Activated CD8-positive, alpha-beta memory T cell treated with anti-CD3 and anti-CD28 coated beads for 48 hours (primary cell): ENCODE measurements at places on chromosomes 16 and 17.

- DNase-seq, result no peak
Measured at GRCh38 chr17:63841350-63842172, 924 bp downstream of the SMARCD2 start.

DNA sequence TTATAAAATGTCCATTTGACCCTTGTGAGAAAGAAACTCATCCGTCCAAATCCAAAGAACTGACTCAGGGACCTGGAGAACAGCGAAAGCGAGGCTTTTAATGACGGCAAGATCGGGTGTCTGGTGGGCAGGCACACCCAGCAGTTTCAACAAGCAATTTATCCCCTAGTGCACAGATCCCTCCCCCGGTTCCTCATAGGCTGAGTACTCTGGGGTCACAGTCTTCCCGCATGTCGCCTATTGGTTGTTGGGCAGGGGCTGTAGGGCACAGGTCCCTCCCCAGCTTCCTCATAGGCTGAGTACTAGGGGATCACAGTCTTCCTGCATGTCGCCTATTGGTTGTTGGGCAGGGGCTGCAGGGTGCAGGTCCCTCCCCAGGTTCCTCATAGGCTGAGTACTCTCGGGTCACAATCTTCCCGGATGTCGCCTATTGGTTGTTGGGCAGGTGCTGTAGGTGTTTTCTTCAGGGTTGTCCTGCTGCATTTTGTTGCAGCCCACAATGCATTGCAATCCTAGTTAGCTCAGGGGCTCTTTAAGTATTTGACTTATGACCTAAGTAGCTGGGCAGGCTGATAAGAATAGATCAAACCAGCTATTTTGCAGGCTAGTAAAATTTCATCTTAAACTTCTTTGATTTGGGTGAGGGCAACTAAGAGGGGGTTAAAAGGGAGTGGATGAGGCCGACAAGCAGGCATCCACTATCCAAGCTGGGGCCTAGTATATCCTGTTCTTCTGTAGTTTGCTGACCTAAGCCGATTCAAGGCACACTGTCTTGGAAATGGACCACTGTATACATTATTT, 3.6 kb upstream of the UTS2R start:
- DNase-seq, result no peak

GRCh38 chr17:66375121-66375520, 72.7 kb downstream of the PRKCA start:
- no peak for DNase-seq

GRCh38 chr16:89155851-89156739, 15.5 kb upstream of the CDH15 start:
- no peak for DNase-seq

DNA sequence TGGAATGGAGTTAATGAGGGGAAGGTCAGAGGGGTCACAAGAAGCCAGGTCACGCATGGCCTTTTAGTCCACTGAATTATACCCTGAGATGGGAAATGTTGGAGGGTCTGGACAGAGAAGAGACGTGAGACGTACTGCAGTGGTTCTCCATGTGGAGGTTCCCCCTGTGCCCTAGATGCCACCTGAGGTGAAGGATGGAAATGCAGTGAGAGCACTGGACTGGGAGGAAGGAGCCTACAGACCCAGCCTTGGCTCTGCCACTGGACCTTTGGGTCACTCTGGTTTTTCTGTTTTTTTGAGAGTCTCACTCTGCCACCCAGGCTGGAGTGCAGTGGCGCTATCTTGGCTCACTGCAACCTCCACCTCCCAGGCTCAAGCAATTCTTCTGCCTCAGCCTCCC, 1.8 kb upstream of the PLSCR3 start:
- DNase-seq, result no peak

GRCh38 chr17:41322094-41322902, 6.8 kb upstream of the KRTAP17-1 start:
- DNase-seq, result no peak

DNA sequence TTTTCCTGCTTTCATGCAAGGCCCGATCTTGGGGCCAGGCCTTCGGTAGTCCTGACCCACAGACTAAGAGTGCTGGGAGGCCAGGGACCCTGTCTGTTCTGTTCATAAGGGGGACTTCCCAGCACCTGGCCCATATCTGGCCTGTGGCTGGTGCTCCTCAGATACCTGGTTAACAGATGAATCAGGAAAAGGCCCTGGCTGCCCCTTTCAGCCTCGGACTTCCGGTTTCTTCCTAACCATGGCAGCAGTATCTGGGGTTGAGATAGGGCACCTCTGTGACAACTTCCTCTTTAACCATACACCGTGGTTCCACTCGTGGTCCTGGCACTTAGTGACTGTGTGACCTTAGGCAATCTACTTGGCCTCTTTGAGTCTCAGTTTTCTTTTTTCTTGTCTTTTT, 18.4 kb downstream of the PLCG2 start:
- DNase-seq, result no peak

GRCh38 chr16:25109643-25110042, 1.9 kb upstream of the LCMT1 start:
- DNase-seq, result no peak

GRCh38 chr17:6969323-6969726, 26.5 kb upstream of the ALOX12 start:
- DNase-seq, result no peak

DNA sequence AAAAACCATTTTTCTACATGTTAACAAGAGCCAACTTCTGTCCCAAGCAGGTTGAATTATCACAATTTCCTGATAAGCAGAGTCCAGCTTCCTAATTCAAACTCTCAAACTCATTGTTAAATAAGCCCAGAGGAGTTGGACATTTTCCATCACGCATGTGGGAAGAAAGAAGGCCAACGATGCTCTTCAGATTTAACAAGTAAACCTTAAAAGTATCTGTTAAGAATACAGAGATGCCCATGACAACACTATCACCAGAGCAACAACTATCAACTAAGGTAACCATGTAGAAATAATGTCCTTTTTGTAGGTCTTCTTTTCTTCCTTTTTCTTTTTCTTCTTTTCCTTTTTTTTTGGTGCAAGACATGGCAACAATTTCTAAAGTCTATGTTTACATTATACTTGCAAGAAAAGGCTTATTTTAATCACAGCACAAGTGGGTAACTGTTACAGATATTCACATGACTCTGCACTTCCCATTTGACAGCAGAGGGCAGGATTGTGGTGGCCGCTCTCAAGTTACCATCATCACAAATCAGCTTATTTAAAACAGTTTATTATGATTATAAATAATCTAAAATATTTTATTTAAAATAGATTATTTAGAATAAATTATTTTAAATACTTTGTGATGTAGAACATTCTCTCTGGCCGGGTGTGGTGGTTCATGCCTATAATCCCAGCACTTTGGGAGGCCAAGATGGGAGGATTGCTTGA, 35.7 kb upstream of the DHRS7B start:
- DNase-seq, result no peak

DNA sequence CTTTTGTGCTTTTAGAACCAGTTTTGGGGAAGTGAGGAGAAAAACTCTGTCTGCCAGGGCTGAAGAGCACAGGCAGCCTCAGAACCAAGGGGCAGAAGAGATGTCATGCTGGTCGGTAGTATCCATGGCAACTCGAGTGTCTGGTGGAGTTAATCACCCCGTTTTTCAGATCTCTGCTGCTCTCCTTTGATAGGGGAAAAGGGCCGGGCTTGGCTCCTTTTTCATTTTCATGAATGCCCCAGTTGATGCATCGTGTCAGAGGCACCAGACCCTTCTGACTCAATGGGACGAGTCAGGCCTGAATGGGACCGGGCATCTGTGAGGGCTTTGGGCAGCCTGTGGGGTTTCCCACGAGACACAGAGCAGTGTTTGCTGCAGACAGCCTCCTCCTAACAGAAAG, 304.6 kb downstream of the ABCC12 start:
- no peak for DNase-seq

- DNase-seq, result no peak
Measured at GRCh38 chr16:66322174-66322573, 44.3 kb upstream of the CDH5 start.

- DNase-seq, result no peak
Measured at GRCh38 chr16:58107709-58108108, 21.5 kb downstream of the CFAP20 start.

GRCh38 chr17:66892246-66892645, 57.3 kb downstream of the CACNG5 start:
- no peak for DNase-seq

DNA sequence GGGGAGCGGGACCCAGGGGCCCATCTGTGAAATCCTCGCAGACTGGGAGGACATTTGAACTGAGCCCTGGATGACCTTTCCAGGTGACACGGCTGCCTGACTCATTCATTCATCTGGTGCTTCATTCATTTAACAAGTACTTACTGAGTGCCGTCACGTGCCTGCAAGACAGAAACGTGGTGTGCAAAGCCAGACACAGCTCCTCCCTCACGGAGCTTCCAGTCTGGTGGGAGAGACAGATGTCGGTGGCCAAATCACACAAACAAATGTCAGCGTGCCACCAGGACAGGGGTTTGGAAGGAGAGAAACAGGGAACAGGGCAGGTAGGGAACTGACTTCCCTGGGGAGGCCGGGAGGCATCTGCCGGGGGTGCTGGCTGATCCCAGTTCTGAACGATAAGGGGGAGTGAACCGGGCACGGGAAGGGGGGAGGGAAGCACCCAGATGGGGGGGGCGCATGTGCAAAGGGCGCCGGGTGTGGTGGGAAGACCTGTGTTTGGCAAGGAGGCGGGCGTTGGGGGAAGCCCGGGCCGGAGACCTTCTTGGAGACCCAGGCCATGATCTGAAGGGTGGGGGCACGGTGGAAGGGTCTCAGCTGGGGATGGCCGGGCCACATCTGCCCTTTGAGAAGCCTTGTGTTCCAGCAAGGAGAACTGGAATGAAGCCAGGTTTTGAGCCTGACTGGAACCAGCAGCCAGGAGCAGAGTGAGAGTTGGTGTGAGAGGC, 93.6 kb upstream of the CIBAR2 start:
- DNase-seq, result no peak

DNA sequence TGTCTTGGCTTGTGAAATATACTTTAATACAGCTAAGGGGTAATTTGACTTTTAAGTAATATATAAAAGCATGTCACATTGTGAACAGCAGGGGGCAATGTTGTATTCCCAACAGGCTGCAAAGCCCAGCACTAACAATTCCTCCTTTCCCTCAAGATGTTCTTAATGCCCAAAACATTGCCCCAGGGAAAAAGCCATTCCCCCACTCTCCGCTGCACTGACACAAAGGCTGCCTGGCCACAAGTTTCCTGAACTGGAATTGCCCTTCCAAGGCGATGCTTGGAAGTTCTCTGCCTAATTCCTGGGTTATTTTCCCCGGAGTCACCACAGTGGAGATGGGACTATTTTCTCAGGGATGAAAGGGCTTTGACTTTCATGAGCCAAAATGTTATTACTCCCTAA, 27.2 kb downstream of the CLEC16A start:
- DNase-seq, result no peak

DNA sequence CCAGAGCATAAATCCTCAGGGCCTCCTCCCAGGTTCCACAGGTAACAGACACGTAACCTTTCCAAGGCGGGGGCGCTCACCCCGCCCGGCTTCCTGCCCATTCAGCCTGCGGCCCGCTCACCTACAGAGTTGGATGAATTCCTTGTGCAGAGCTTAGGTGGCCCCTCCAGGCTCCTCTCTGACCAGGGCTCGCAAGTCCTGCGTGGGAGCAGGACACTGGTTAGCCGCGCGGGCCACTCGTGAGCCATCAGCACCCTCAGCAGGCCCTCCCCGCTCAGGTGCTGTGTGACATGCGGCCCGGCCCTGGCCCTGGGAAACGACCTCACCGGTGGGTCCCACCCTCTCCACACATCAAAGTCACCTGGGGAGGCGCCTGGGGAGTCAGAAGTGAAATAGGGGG, 528 bp downstream of the TERB1 start:
- DNase-seq, result no peak

GRCh38 chr16:27723711-27724481, 174.0 kb downstream of the KATNIP start:
- DNase-seq, result no peak

GRCh38 chr17:78226055-78226758, 5.2 kb upstream of the TMEM235 start:
- DNase-seq, result no peak

GRCh38 chr16:10312784-10313724, 72.8 kb upstream of the ATF7IP2 start:
- no peak for DNase-seq

- no peak for DNase-seq
Measured at GRCh38 chr17:47810200-47810821, 11.3 kb downstream of the OSBPL7 start.

- no peak for DNase-seq
Measured at GRCh38 chr16:50497592-50497991, 50.6 kb upstream of the NKD1 start.

DNA sequence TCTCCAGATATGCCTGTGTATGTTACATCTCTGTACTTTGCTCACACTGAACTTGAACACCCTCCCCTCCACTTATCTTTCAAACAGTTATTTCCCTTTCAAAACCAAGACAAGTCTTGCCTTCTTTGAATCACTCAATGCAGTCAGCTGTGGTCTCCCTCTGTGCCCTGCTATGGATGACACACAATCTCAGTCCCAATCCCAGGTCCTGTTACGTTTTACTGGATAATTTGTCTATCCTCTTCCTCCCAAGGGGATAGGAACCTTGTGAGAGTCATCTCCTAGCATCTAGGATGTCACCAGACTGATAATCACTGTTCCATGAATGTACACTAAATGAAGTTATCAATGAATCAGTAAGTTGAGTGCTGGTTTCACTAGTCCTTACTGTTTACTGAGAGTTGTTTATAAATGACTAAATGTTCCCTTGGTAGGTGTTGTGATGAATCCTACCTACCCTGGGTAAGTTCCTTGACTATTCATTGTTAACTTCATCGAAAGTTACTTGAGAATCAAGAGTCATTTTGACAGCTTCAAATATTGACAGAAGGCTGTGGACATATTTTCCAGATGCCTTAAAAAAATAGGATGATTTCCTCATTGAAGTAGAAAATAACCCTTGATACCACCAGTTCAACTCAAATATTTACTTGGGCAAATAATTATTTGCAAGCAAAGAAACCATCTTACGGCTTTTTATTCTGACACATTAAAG, 244.9 kb downstream of the PRKCA start:
- DNase-seq, result no peak

- DNase-seq, result peak; percentile 59
Measured at GRCh38 chr16:27109666-27110523, 43.2 kb downstream of the C16orf82 start.

DNA sequence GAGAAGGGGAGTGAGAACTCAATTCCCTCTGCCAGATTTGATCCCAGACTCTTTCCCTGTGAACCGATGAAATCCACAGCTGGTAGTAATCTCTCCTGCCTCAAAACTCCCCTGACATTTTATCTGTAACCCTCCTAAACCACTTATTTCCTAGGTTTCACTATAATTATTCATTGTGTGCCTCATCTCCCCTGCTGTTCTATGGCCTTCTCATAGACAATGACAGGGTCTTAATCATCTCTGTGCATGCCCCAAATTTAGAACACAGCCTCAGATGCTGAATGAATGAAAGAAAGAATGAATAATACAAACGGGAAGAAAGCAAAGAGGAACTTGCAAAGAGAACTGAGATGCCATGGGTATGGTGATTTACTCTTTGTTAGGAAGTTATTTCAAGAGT, 451.1 kb downstream of the HS3ST3B1 start:
- no peak for DNase-seq

DNA sequence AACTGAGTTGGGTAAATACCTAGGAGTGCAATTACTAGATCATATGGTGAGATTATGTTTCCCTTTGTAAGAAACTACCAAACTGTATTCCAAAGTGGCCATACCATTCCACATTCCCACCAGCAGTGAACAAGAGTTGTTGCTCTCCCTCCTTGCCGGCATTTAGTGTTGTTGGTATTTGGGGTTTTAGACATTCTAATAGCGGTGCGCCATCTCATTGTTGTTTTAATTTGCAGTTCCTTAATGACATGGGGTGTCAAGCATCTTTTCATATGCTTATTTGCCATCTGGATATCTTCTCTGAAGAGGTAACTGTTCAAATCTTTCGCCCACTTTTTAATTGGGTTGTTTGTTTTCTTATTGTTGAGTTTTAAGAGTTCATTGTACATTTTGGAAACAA, 164.2 kb upstream of the LHX1 start:
- no peak for DNase-seq
